ENCODE measurements at places on chromosomes 4 and X.

DNA sequence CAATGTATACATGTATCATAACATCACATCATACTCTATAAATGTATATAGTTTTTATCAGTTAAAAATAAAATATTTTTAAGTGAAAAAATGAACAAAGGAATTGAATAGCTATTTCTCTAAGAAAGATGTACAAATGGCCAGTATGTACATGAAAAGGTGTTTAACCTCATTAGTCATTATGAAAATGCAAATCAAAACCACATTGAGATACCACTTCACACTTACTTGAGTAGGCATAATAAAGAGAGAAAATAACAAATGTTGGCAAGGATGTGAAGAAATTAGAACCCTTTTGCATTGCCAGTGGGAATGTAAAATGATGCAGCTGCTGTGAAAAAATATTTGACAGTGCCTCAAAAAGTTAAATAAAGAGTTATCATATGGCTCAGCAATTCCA is 95.5 kb downstream of the IRS4 start:
- no peaks in the 10 kb centered on the region for H3K4me1 ChIP-seq
- no peak overlapping the region for H3K27ac ChIP-seq

DNA sequence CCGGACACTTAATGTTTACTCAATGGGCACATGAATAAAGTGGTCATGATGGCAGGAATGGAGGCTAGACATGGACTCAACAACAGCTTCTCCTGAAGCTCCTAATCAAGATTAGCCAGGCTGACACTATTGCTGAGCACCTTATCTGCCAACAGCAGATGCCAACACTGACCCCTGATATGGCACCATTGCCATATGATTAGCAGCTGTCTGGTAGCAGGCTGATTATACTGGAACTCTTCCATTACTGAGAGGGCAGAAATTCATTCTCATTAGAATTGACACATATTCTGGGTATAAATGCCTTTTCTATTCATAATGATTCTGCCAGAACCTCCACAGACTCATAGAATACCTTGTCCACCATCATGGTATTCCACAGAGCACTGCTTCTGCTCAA is 18.4 kb upstream of the AFF1 start:
- DNase-seq: no peak
- no peak overlapping the region for H3K4me3 ChIP-seq

DNA sequence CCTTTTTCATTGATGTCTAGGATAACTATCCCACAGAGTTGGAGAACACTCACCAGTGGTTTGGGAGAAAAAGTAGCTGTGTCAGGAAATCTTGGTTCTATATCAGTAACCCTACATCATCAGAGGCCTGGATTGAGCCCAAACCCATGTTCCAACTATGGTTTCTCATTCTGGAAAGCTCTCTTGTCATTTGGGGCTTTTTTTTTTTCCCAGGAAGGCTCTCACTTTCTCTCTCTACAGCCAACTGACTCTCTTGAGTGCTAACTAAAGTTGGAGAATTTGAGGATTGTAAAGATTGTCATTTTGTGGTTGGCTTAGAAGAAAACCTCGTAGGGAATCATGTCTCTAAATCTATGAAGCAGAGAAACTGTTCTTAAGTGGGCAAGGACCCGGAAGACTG is 228.2 kb upstream of the DIPK2B start:
- no peaks in the 10 kb centered on the region for H3K36me3 ChIP-seq
- H3K4me1 ChIP-seq: peaks cover 3% of the 10 kb centered on the region
- DNase-seq: no peak
- no peak overlapping the region for H3K4me3 ChIP-seq

DNA sequence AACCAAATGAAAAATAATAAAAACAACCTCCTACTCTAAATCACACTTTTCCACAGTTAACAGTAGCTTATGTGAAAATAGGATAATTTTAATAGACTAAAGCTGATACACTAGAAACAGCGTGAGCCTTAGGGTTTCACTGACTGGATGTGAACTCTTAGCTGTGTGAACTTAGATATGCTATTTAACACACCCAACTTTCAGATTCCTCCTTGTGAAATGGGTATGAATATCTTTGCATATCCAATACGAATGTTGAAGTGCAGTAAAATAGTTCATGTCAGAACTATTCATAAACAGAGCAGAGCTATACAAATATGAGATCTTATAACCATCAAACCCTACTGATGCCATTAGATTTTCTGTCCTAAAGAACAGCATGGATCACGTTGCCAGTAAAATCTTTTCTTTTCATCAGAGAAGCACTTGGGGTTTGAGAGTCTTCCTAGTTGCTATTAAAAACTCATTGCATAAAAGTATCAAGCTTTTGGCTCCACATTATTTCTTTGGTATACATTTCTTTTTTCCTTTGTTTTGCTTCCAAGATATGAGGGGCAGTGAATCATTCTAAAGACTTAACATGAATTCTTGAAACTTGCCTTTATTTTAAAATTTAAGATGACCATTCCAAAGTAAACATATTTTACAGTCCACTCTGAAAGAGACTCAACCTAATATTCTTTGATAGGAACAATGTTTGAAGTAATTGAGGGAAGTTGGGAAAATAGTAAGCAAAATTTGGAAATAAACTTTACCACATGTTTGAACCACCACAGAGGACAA is 102.4 kb downstream of the CPE start:
- H3K27ac ChIP-seq: no peak overlapping the region
- H3K4me1 ChIP-seq: no peaks in the 10 kb centered on the region
- H3K27me3 ChIP-seq: no peaks in the 10 kb centered on the region

- no peak overlapping the region for H3K4me3 ChIP-seq
- no peak for DNase-seq
- H3K4me1 ChIP-seq: peaks cover 4% of the 10 kb centered on the region
- H3K27me3 ChIP-seq: no peaks in the 10 kb centered on the region
These were observed 10.3 kb downstream of the STAP1 start for GRCh38 chr4:67568820-67569219.

GRCh38 chr4:184648054-184648312 is 1.3 kb downstream of the CASP3 start:
- DNase-seq: no peak
- no peaks in the 10 kb centered on the region for H3K27me3 ChIP-seq
- H3K27ac ChIP-seq: peak overlapping the region; percentile 75

DNA sequence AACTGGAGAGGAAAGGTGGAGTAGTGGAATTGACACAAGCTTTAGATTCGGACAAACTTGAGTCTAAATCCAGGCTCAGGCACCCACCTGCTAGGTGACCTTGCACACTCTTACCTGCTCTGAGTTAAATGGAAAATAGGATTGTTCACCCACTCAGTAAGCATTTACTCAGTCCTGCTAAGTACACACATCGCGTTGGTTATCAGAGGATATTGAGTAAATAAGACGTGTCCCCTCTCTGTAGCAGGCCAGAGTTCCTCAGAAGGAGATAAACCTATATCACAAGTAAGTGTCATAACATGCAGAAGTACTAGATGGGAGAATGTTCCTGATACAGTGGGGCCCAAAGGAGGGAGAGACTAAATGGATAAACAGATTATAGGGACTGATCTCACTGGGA is 117.7 kb downstream of the SMIM20 start:
- no peaks in the 10 kb centered on the region for H3K27me3 ChIP-seq
- peaks cover 34% of the 10 kb centered on the region for H3K4me1 ChIP-seq
- no peaks in the 10 kb centered on the region for H3K36me3 ChIP-seq
- H3K27ac ChIP-seq: peak overlapping the region; percentile 88
- no peak for DNase-seq

DNA sequence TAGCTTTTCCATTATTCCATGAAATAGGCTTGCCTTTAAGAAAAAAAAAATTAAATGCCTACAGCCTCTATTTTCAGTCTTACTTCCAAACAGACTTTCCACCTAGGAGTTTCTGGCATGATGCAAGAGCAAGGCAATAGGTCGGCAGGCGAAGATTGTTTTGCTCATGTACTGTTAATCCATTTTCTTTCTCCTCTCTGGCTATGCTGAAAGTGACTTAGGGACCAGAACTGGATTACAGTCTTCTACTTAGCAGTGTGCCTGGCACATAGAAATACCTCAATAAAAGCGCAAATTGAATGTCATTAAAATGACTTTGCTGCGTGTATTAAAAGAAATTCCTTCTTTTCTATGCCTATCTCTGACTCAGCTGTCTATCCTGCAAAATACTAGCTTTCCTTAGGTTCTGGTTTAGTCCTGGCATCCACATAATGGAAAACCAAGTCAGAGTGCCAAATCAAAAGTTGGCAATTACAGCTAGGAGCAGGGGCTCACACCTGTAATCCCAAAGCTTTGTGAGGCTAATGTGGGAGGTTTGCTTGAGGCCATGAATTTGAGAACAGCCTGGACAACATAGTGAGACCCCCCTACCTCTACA is 51.9 kb downstream of the CC2D2A start:
- no peak for DNase-seq
- H3K27me3 ChIP-seq: no peaks in the 10 kb centered on the region
- H3K27ac ChIP-seq: no peak overlapping the region
- peaks cover 11% of the 10 kb centered on the region for H3K36me3 ChIP-seq
- H3K4me3 ChIP-seq: no peak overlapping the region
